ENCODE measurements at places on chromosomes 3 and 15.

DNA sequence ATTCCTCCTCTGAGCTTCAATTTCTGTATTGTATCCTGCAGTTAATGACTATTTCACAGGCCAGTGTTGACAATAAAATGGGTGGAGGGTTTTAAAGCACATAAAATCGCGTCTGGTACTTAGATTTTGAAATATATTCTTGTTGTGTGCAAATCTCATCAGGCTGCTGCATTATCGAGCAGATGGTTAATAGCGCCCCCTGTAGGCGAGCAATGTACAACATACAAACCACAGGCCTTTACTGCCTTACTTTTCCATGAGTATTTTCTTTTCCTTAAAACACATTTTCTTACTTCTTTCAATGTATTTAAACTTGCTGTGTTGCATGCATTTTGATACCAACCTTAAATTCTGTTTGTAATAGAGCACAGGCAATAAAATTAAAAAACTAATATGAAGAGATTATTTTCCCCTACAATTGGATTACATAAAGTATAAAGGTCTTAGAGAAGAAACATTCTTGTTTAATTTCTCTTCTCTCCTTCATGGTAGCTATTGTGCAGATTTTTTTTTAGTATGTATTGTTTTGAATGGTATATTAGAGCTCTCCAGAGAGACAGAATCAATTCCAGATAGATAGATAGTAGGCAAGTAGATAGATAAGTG is 608.4 kb downstream of the CADM2 start:
- H3K4me1 ChIP-seq = no peaks in the 10 kb centered on the region
- H3K27me3 ChIP-seq = no peaks in the 10 kb centered on the region
- no peak overlapping the region for H3K27ac ChIP-seq
- H3K36me3 ChIP-seq = no peaks in the 10 kb centered on the region
- no peak overlapping the region for H3K4me3 ChIP-seq
- no peak for DNase-seq

DNA sequence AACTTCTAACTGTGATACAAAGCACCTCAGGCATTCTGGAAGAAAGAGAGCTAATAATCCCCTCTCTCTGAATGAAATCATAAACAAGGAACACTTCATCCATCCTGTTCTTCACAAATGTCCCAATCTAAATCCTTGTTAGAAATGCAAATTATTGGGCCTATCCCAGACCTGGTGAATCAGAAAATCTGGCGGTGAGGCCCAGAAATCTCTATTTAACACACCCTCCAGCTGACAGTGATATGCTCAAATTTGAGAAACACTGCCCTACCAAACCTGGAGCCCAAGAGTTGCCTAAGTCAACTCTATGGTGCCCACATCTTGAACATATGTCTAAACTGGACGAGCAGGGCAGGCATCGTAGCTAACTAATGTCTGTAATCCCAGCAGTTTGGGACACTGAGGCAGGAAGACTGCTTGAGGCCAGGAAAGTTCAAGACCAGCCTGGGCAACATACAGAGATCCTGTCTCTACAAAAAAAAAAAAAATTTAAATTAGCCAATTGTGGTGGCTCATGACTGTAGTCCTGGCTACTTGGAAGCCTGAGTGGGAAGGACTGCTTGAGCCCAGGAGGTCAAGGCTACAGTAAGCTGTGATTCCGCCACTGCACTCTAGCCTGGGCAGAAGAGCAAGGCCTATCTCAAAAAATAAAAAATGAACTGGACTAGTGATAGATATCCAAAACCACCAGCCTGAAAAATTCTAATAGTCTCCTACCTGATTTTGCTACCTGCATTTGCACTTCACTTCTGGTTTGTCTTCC is 23.1 kb downstream of the SCAP start:
- no peak overlapping the region for H3K4me3 ChIP-seq
- H3K36me3 ChIP-seq = no peaks in the 10 kb centered on the region
- H3K27me3 ChIP-seq = no peaks in the 10 kb centered on the region
- H3K4me1 ChIP-seq = no peaks in the 10 kb centered on the region
- no peak for DNase-seq

- H3K4me1 ChIP-seq = peaks cover 14% of the 10 kb centered on the region
- H3K27ac ChIP-seq = no peak overlapping the region
- H3K4me3 ChIP-seq = no peak overlapping the region
- no peaks in the 10 kb centered on the region for H3K27me3 ChIP-seq
- no peaks in the 10 kb centered on the region for H3K36me3 ChIP-seq
- peak; percentile 17 for DNase-seq
Observed at GRCh38 chr3:159923956-159924355, 64.7 kb upstream of the IL12A start.

- H3K4me3 ChIP-seq = no peak overlapping the region
- peaks cover 20% of the 10 kb centered on the region for H3K27me3 ChIP-seq
- no peaks in the 10 kb centered on the region for H3K4me1 ChIP-seq
- no peak for DNase-seq
Observed at GRCh38 chr3:150912501-150912900, 7.3 kb upstream of the MINDY4B start.

GRCh38 chr3:57275393-57275792 is 17.1 kb downstream of the ASB14 start:
- no peak for DNase-seq
- H3K36me3 ChIP-seq = peaks cover 3% of the 10 kb centered on the region
- no peaks in the 10 kb centered on the region for H3K27me3 ChIP-seq

DNA sequence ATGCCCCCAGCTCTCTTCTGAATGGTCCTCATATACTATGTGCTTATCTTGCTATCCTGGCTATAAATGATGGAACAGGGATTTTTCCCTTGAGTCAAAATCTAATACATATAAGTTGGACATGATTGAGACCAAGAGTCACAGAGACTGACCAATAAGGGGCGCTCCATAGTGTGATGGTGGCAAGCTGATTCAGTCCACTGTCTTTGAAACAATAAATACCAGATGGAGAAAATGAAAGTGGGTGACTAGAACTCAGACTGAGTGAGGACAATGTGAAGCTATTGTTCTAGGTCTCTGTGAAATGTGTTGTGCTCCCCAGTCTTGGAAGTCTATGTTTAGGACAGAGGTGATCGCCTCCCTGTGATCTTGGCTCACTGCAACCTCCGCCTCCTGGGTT is 10.6 kb upstream of the FSTL1 start:
- no peaks in the 10 kb centered on the region for H3K4me1 ChIP-seq
- DNase-seq = no peak
- no peaks in the 10 kb centered on the region for H3K36me3 ChIP-seq
- H3K27me3 ChIP-seq = no peaks in the 10 kb centered on the region
- no peak overlapping the region for H3K27ac ChIP-seq

DNA sequence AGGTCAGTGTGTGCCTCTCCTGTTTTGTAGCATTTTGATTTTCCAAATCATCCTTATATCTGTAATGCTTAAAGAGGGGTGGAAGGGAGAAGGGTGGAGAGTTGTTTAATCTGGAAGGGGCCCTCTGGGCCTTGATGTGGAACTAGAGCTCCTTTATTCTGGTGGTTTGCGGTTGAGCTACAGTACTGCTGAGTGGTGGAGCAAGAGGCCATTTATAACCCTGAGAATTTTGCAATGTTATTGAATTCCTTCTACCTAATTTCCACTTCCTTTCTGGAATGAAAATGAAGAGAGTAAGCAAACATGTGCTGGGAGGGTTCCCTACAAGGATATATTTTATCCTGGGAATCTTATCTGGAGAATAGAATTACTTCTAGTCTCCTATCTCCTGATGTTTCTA is 35.3 kb upstream of the TUBGCP5 start:
- no peaks in the 10 kb centered on the region for H3K4me1 ChIP-seq
- H3K4me3 ChIP-seq = no peak overlapping the region
- no peaks in the 10 kb centered on the region for H3K27me3 ChIP-seq
- H3K36me3 ChIP-seq = no peaks in the 10 kb centered on the region

GRCh38 chr15:79812541-79812940 is 84.3 kb downstream of the MTHFS start:
- H3K27me3 ChIP-seq = no peaks in the 10 kb centered on the region
- no peak overlapping the region for H3K4me3 ChIP-seq
- no peaks in the 10 kb centered on the region for H3K36me3 ChIP-seq
- no peak overlapping the region for H3K27ac ChIP-seq
- H3K4me1 ChIP-seq = no peaks in the 10 kb centered on the region

DNA sequence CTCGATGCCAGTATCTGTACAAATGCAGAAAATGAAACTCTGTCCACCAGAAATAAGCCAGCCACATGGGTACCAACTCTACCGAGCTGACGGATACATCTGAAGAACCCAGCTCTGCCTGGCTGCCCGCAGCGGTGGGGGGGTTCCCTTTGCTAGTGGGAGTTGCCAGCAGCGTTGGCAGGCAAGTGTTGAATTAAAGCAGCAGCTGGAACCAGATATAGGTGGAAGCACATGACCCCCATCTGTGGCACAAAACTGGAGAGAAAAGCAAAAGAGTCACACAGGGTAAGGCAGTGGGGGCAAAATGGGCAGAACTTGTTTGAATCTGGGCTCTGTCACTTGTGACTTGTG is 17.9 kb downstream of the CRYGS start:
- no peak overlapping the region for H3K4me3 ChIP-seq
- DNase-seq = no peak
- no peaks in the 10 kb centered on the region for H3K27me3 ChIP-seq
- no peaks in the 10 kb centered on the region for H3K36me3 ChIP-seq

DNA sequence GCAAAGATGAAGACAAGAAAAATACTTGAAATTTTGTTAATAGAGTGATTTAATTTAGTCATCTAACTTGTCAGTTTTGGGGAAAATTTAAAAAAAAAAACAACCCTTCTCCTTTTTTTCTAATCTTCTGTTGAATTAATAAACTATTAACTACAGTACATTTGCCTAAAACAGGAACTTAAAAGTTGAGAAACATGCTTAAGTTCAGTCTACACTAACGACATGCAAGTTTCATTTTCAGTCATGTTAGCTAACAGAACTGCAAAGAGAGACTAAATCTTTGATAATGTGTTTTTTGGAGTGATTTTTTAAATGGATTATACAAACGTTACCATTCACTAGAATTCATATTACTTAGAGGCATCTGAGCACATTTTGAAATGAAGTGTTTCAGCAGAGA is 71.9 kb upstream of the MBNL1 start:
- DNase-seq = no peak
- H3K4me1 ChIP-seq = no peaks in the 10 kb centered on the region
- H3K27me3 ChIP-seq = no peaks in the 10 kb centered on the region
- no peaks in the 10 kb centered on the region for H3K36me3 ChIP-seq

- no peak overlapping the region for H3K4me3 ChIP-seq
- no peak for DNase-seq
- H3K27ac ChIP-seq = no peak overlapping the region
- H3K27me3 ChIP-seq = peaks cover 3% of the 10 kb centered on the region
- peaks cover 33% of the 10 kb centered on the region for H3K4me1 ChIP-seq
Observed at GRCh38 chr3:10434938-10435336, 70.4 kb downstream of the ATP2B2 start.

DNA sequence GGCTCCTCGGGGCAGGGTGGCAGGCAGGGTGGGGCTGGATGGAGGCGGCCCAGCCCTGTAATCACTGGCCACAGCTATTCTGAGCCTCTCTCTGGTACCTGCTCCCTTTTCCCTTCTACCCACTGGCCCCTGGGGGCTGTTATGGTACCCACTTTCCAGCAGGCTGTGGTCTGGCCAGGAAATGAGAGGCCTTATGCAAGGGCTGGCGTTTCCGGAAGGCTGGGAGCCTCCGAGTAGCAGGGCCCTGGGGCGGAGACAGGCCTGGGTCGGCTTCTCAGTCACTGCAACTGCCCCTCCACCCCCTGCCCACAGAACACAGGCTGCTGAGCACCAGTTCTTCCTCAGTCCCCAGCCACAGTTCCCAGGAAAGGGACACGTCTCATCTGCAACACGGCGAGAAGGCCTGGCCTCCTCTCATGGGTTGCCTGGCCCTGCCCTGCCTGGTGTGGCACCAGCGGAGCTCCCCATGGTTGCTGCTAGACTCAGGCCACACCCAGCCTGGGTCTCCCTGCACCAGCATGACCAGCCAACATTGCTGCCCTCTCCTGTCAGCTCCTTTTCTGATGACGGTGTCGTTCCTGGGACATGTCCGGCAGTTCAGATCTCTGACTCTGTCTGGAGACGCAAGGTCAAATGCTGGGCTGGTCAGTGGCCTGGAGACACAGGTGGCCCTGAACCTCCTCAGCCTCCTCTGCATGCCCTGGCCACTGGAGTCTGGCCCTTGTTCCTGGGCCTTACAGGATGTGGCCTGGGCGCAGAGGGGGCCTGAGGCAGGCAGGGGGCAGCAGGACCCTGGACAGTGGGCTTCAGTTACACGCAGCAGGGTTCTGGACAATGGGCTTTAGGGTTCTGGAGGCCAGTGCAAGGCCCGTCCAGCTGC is 6.5 kb downstream of the CHST13 start:
- H3K27me3 ChIP-seq = peaks cover 37% of the 10 kb centered on the region
- H3K36me3 ChIP-seq = no peaks in the 10 kb centered on the region
- H3K4me3 ChIP-seq = no peak overlapping the region
- H3K4me1 ChIP-seq = no peaks in the 10 kb centered on the region
- no peak overlapping the region for H3K27ac ChIP-seq

DNA sequence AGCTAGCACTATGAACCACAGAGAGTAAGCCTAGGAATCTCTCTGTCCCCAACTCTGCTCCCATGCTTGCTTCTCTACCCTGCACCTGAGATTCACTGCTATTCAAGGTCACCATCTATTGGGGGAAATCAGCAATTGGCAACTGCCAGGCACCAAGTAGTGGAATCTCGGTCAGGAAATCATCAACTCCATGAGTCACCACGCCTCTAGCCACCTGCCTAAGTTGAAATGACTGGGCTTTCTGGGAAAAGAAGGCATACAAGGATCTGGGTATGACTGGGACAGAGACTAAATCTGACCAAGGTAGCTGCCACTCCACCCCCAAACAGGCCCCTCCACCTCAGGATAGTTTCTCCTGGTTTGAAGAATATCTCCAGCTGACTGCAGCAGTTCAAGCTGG is 464.1 kb upstream of the CBLB start:
- no peaks in the 10 kb centered on the region for H3K36me3 ChIP-seq
- no peak overlapping the region for H3K27ac ChIP-seq
- DNase-seq = peak; percentile 65
- no peaks in the 10 kb centered on the region for H3K27me3 ChIP-seq
- H3K4me3 ChIP-seq = no peak overlapping the region
- peaks cover 7% of the 10 kb centered on the region for H3K4me1 ChIP-seq

- H3K4me3 ChIP-seq = peak within 1 kb of the TSS; percentile 91
- H3K4me1 ChIP-seq = peaks cover 26% of the 10 kb centered on the region
- no peaks in the 10 kb centered on the region for H3K36me3 ChIP-seq
- DNase-seq = no peak
Observed at GRCh38 chr15:38252481-38253350, at the start of gene SPRED1. SPRED1 (plus strand) TSS chr15:38252836; CDS start chr15:38253186, 350 bp downstream.

DNA sequence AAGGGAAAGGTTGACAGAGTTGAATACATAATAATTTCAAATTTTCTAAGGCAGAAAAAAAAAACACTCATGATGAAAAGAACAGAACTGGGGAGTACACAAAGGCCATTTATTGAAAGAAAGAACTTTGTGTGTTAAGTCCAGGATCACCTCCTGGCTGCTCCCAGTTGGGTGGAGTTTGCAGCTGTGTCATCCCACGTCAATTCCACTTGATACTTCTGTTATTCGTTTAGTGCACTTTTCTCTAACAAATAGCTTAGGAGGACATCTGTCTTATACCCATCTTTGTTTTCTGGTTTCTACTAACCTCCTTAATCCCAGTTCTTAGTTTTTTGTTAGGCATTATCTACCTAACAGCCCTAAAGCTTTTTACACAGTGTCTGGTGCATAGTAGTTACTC is 44.7 kb downstream of the SGO1 start:
- no peak overlapping the region for H3K4me3 ChIP-seq
- no peak for DNase-seq
- H3K36me3 ChIP-seq = no peaks in the 10 kb centered on the region
- H3K27ac ChIP-seq = no peak overlapping the region

All from astrocyte (in vitro differentiated cells and primary cell).